IMR-90 (cell line): ENCODE measurements at places on chromosomes 5 and 9. TPM values are rescaled to one million over a fixed set of nuclear protein-coding genes. Genes with fewer than 3 reads are reported as not detected.

Gene LTC4S
- not detected in 2 replicates for total RNA-seq

Gene FCN1
- not detected in 2 replicates for total RNA-seq

Gene IRX4
- total RNA-seq = not detected in 2 replicates

Gene PLK2
- total RNA-seq = 322 and 337 TPM in 2 replicates

Gene NACC2
- 7.9 and 11.1 TPM in 2 replicates for total RNA-seq

Gene P4HA2
- total RNA-seq = 190 and 225 TPM in 2 replicates

Gene SLC35D2
- total RNA-seq = 9.7 and 11.4 TPM in 2 replicates

Gene CBY3
- 0.18 TPM in 1 of 2 replicates, not detected in the other for total RNA-seq

Gene ZBTB34
- 2.7 and 3.9 TPM in 2 replicates for total RNA-seq
